NCI-H146 (cell line): ENCODE measurements at places on chromosomes 1 and 21.

- no peak for DNase-seq
Measured at GRCh38 chr21:46152927-46153246, 2.5 kb downstream of the FTCD start.

GRCh38 chr1:185448591-185449186, 131.6 kb upstream of the IVNS1ABP start:
- DNase-seq, result no peak

GRCh38 chr1:27427329-27427728, 34.9 kb downstream of the GPR3 start:
- no peak for DNase-seq

- no peak for DNase-seq
Measured at GRCh38 chr1:77560741-77561140, 121.7 kb downstream of the ZZZ3 start.

GRCh38 chr1:86365896-86366295, 30.2 kb downstream of the ODF2L start:
- no peak for DNase-seq

DNA sequence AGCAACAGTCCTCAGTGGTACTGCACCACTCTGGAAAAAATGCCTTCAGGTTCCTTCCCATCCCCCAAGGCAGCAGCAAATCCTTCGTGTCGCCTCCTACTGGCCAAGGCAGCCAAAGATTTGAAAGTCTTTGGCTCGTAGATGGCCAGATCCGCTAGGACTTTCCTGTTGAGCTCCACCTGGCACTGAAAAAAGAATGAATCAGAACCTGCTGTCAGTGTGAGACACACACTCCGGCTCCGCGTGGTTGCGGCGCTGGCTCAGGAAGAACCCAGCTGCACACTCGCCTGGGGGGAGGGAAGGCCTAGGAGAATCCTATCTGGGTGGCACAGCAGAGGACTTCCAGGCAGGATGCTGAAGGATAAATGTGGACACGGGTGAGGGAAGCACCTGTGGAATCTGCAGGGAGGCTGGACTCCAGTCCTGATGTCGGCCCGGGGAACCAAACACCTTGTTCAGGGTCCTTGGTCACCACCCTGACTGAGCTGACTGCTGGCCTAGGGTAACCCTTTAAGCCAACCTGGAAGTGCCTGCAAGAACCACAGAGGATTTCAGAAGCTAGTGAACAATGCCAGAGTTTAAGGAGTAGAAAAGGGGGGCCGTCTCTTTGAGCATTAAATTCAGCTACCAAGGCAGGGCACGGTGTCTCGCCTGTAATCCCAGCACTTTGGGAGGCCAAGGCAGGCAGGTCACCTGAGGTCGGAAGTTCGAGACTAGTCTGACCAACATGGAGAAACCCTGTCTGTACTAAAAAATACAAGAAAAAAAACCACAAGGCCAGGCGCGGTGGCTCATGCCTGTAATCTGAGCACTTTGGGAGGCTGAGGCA, 3.2 kb upstream of the CCNL2 start:
- peak; percentile 18 for DNase-seq

- no peak for DNase-seq
Measured at GRCh38 chr1:247407180-247407616, 8.8 kb upstream of the NLRP3 start.

DNA sequence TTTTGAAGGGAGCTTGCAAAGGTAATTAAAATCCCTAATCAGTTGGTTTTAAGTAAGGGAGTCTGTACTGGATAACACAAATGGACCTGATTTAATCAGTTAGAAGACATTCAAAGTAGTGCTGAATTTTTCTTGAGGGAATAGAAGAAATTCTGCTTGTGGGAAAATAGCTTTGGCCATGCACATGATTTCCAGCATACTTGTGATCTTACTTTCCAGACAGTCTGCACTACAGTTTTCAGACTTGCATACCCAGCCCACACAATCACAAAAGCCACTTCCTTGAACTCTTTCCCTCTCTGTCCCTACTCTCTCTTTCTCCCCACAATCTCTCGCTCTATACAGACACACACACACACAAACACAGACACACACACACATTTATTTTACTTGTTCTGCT, 852.1 kb downstream of the PLA2G4A start:
- no peak for DNase-seq

GRCh38 chr1:58964880-58965279, 181.0 kb upstream of the JUN start:
- no peak for DNase-seq

GRCh38 chr1:90593312-90593711, 123.8 kb downstream of the BARHL2 start:
- no peak for DNase-seq
